GM03348 (cell line): ENCODE measurements at places on chromosomes 13 and 19.
A peak's percentile ranks its signal among the peaks of the same experiment; 100 is the strongest.

- peak; percentile 83 for DNase-seq
Observed at GRCh38 chr19:610801-611480, 21.3 kb downstream of the HCN2 start.

DNA sequence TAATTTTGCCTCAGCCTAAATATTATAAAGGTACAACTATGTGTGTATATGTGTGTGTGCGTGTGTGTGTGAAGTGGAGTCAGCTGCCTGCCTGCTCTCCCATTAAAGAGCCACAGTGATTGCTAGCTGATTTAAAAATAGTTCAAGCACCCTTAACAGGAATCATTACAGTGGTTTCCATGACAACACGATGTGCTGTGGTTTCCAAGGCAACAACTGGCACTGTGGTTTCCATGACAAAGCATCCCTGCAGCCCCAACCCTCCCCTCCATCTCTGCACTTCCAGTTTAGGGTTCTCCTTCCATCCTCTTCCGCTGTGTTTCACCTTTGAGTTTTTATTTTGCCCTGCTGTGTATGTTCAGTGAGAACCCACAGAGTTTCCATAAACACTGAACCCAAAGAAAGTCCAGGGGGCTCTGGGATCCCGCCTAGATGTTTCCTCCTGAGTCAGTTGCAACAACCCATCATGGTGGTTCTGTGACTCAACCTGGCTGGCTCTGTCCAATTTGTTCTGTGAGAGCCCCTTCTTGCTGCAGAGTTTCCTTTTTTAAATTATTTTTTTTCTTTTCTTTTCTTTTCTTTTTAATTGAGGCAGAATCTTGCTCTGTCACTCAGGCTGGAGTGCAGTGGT lies 7.1 kb upstream of the PNMA8A start:
- no peak for DNase-seq

DNA sequence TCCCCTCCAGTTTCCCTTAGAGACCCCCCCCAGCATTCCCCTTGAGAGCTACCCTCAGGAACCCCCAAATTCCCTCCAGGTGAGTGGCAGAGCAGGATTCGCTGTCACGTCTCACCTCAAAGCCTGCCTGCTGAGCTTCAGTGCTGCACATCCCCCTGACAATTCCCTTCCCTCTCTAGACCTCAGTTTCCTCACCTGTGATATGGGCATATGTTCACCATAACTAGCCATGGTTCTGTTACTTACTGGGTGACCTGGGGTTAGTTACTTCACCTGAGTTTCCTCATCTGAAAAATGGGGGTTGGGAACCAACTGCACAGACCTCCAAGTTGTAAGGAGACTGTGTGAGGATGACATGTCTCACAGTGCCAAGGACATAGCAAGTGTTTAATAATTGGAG lies 75.5 kb downstream of the RYR1 start:
- no peak for DNase-seq

DNA sequence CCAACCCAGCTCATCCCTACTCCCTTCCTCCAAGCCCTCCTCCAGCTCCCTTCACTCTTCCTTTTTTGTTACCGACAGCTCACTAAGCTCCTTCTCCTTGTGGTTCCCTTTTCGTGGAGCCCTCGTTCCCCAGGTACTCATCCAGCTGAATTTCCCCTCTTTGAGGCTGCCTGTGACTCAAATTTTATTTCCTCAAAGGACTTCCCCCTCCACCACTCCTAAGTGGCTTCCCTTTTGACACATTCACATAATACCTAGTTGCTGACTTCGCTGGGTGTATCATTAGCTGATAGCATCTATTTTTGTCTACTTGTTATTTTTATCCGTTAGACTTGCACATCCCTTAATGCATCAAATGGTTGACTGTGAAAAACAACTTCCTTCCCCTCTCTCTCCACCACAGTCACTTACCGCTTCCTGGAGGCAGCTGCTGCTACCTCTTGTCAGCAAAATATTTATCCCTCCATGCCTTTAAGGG lies 14.5 kb downstream of the FFAR2 start:
- DNase-seq: no peak

DNA sequence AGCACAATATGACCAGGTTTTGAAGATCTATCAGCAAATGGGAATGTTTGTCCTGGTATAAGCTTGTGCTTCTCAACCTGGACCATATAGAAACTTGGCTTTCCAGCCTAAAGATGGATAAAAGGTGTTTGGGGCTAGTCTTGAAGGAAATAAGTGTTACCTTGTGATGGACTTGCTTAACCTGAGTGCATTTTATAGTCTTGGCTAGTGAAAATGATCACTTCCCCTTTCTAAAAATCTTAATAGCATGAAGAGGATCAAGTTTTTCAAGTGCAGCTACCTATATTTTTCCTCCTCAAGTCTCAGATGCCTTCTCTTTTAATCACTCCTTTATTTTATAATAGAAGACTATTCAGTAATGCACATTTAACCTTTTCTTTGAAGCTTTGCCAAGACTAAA lies 919.8 kb upstream of the SLITRK1 start:
- no peak for DNase-seq

GRCh38 chr13:85816413-85816812 lies 17.2 kb upstream of the SLITRK6 start:
- DNase-seq: no peak

DNA sequence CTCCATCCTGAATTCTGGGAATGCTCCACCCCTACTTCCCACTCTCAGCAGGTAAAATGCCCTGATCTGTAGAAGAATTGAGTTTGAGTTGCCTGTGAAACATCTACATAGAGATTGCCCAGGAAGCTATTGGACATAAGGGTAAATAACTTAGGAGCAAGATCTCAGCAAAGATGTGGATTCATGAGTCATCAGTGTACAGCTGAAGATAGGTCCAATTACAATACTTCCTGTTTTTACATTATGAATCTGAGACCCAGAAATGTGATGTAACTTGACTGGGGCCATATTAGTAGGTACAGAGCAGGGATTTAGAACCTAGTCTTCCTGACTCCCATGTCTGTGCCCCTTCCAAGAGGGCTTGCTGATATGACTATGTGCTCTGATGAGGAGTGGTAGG lies 79.4 kb upstream of the FNDC3A start:
- DNase-seq: no peak

- DNase-seq: no peak
Observed at GRCh38 chr13:106685143-106685542, 117.2 kb upstream of the ARGLU1 start.

DNA sequence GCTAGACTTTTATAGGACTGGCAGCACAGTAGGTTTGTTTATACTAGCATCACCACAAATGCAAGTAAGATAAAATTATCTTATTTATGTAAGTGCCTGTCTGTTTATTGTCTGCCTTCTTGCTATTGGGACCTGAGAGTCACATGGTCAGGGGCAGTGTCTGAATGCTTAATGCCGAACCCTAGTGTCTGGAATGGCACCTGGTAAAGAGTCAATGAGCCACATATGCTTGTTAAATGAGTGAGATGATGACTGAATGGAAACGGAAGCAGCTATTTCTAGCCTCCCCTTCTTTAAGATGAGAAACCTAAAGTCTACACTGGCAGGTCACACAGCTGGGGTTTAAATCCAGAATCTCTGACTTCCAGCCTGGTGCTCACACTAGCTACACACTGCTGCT lies 92.2 kb downstream of the STOML3 start:
- DNase-seq: no peak

GRCh38 chr19:14686411-14686810 lies 3.4 kb upstream of the ZNF333 start:
- DNase-seq: no peak

DNA sequence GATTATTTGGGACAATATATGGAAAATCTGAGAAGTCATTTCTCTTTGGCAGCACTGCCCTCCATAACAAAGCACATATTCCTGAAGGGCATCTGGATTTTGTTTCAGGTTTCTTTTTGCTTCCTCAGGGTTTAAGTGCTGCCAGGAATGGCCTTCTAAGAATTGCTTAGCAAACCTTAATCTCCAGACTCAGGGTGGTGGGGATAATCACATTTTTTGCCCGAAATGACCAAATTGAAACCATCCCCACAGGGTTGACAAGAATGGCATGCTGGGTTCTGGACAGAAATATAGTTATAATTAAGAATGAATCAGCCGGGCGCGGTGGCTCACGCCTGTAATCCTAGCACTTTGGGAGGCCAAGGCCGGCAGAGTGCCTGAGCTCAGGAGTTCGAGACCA lies 6.4 kb upstream of the CDADC1 start:
- no peak for DNase-seq

DNA sequence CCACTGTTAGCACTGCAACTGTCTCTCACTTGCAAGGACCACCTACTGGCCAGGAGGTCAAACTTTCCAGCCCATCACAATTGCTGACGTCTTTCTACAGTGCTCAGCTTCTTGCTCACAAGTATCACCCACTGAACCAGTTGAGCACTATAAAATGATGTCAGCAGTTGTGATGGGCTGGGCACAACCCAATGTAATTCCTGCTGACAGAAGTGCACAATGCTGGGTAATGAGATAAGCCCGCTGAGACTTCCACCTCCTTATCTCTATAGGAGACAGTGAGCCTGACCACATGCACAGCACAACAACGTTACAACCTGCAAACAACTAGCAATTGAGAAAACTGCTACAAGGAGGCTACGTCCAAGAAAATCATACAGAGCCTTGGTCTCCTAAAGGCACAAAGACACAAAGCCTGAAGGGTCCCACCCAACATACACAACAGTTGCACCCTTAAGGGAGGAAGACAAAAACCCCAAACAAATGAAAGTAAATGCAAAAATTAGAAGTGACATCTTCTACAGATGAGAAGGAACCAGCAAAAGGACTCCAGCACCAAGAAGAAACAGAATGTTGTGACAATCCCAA lies 273.2 kb downstream of the LIG4 start:
- no peak for DNase-seq

- no peak for DNase-seq
Observed at GRCh38 chr13:79846386-79846785, 365.4 kb downstream of the NDFIP2 start.

DNA sequence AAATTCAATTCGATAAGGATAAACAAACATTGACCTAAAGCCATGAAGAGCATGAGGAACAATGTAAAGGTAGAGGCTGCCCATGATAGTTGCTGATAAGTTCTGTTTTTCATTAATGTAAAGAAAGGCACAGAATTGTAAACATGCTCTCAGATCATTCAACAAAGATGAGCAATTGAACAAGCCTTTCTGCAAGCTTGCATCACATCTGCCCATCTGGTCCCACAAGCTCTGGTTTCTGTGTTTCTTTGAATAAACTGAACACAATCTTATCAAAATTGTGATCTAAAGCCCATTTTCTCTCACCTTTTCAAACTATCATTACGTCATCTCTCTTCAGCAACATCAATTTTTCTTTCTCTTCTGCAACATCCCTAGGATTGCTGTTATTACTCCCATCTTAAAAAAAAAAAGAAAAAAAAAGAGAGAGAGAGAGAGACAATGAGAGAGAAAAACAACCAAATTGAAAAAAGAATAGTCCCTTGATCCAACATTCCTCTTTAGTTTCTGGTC lies 487.2 kb upstream of the GPC6 start:
- no peak for DNase-seq

DNA sequence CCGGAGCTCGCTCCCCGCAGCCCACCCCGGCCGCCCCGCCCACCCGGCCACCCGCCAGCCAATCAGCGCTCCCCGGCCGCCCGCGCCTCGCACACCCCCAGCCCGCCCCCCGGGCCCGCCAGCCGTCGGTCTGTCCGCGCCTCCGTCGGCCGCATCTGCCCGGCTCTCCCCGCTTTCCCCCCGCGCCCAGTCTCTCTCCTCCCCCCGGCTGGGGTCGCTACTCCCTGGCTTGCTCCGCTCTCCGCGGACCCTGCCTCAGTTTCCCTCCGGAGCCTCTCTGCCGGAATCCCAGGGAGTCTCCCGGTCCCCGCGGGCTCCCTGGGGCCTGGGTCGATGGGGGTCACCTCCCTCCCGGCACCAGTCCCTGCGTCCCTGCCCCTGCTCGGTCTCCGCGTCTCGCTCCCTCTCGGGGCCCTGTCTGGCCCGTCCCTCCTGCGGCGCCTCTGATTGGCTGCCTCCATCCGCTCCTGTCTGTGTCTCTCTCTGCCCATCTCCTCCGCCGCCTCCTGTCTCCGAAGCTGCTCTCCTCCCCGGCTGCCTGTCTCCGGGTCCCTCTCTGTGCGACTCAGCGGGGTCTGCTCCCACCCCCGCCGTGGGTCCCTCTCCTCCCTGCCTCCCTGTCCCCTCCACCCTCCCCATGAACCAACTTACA lies 484 bp downstream of the IL11 start:
- peak; percentile 95 for DNase-seq

- no peak for DNase-seq
Observed at GRCh38 chr19:29450306-29450705, 75.5 kb upstream of the VSTM2B start.

- DNase-seq: peak; percentile 68
Observed at GRCh38 chr13:99955747-99956472, 15.7 kb downstream of the ZIC5 start.

GRCh38 chr19:16620018-16620417 lies 8.0 kb downstream of the MED26 start:
- no peak for DNase-seq

DNA sequence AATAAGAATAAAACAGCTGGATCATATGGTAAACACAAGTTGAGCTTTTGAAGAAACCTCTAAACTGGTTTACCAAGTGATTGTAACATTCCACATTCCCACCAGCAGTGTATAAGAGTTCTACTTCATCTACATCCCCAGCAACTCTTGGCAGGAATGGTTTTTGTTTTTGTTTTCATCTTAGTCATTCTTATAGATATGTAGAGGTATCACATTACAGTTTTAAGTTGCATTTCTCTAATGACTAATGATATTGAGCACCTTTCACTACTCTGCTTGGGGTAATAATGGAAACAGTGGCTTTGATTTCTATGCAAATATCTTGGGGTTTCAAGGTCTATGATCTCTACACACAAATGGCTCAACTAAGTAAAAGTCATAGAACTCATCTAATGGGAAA lies 614.5 kb downstream of the TBC1D4 start:
- DNase-seq: no peak

- peak; percentile 11 for DNase-seq
Observed at GRCh38 chr13:46516599-46517338, 36.2 kb upstream of the LRCH1 start.

DNA sequence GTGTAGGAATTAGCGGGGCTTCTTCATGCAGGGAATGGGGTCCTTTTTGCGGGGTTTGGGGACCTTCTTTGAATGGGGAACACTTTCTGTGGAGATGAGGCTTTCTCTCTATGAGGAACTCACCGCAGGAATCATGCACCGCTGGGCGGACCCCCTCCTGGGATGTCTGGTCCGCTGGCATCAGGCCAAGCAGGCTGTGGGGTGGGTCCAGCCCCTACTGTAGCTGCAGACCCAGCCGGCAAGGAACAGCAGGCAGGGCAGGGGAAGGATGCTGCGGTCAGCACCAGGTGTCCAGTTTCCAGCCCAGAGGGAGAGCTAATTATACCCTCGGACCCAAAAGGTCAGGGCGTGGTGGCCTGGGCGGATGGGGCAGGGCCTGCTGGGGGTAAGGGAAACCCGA lies 1.8 kb downstream of the MYBPC2 start:
- DNase-seq: no peak

- DNase-seq: peak; percentile 40
Observed at GRCh38 chr19:42091742-42092141, 15.8 kb downstream of the ZNF574 start.

- peak; percentile 54 for DNase-seq
Observed at GRCh38 chr13:29743201-29743786, 107.1 kb downstream of the UBL3 start.

GRCh38 chr19:6963937-6964336 lies 57.3 kb downstream of the MBD3L2B start:
- DNase-seq: no peak
